HL-60 (cell line): ENCODE measurements at places on chromosomes 7 and 10.

- no peak for DNase-seq
These were observed 5.5 kb downstream of the ACTA2 start for GRCh38 chr10:88946965-88947590.

GRCh38 chr7:117759950-117760640 lies 113.1 kb downstream of the CTTNBP2 start:
- no peak for DNase-seq

- no peak for DNase-seq
These were observed 8.8 kb upstream of the ZMIZ1 start for GRCh38 chr10:79059859-79060379.

- no peak for DNase-seq
These were observed 19.0 kb upstream of the COL1A2 start for GRCh38 chr7:94375691-94376090.
